ENCODE measurements at places on chromosomes 5 and 9.

GRCh38 chr5:161167016-161167767, 315.2 kb upstream of the ATP10B start:
- no peak for DNase-seq

GRCh38 chr9:131402073-131402472, 8.2 kb downstream of the PRRC2B start:
- DNase-seq, result no peak

- no peak for DNase-seq
These were observed 567.9 kb upstream of the DAB2 start for GRCh38 chr5:39992617-39993202.

DNA sequence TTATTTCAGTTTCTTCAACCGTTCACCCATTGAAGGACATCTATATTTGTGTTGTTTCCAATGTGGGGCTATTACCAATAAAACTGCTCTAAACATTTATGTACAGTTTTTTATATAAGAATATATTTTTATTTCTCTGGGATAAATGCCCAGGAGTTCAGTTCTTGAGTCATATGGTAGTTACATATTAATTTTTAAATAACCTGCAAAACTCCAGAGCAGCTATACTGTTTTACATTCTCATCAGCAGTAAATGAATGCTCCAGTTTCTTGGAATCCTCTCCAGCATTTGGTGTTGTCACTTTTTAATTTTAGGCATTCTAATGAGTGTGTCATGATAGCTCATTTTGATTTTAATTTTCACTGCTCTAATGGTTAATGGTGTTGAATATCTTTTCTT, 36.2 kb downstream of the CDK7 start:
- no peak for DNase-seq

DNA sequence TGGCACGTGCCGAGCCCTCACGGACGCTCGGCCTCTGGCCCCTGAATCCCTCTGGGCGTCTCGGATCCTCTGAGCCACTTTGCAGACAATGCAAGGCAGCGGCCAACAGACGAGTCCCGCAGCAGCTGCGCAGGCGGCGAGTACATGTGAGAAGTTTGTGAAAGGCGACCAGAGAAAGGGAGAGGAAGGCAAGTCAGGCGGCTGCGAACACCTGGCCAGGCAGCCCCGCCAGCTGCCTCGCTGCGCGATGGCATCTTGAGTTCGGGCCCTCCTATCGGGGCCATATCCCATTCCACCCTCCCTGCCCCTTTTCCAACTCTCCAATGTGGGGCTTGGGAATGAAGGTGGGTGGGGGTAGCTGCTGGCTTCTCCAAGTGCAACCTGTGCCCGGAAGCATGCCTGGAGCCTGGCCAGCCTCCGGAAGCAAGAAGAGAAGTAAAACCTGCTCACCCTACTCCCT, 4.5 kb upstream of the POU4F3 start:
- DNase-seq, result no peak

DNA sequence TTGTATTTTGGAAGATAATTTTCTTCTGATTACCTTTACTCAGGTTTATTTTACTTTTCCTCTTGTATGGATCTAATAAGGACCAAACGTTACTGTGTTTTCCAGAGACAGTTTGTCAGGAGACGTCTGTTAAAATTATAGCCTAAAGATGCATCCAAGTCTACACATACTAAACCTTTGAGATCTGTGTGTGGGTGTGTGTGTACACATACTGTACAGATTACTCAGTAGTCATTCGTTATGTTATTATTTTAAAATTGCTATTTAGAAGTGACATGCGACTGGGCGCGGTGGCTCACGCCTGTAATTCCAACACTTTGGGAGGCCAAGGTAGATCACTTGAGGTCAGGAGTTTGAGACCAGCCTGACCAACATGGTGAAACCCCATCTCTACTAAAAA, 51.6 kb upstream of the CNTLN start:
- no peak for DNase-seq

DNA sequence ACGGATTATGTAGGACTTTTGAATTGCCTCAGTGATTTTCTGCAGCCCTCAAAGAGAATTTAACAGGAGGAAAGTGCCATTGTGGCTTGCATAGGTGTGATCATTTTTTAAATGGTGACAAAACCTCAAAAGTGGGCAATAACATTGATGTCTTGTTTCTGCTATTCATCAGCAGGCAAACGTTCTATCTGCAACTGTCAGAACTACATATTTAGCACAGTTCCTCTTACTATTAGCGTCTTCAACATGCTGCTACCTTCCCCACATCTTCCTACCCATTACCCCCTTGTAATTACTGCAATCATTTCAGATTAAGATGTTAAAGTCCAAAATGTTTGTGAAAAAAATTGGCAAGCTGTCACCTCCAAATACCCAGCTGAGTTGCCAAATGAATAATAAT, 254.6 kb downstream of the SMARCA2 start:
- DNase-seq, result no peak

- peak; percentile 87 for DNase-seq
These were observed 6.4 kb downstream of the SPINK4 start for GRCh38 chr9:33246269-33246860.

GRCh38 chr5:9623661-9624060, 6.5 kb downstream of the TAS2R1 start:
- no peak for DNase-seq

- DNase-seq, result peak; percentile 90
These were observed 31.4 kb upstream of the LPCAT1 start for GRCh38 chr5:1555011-1555807.

DNA sequence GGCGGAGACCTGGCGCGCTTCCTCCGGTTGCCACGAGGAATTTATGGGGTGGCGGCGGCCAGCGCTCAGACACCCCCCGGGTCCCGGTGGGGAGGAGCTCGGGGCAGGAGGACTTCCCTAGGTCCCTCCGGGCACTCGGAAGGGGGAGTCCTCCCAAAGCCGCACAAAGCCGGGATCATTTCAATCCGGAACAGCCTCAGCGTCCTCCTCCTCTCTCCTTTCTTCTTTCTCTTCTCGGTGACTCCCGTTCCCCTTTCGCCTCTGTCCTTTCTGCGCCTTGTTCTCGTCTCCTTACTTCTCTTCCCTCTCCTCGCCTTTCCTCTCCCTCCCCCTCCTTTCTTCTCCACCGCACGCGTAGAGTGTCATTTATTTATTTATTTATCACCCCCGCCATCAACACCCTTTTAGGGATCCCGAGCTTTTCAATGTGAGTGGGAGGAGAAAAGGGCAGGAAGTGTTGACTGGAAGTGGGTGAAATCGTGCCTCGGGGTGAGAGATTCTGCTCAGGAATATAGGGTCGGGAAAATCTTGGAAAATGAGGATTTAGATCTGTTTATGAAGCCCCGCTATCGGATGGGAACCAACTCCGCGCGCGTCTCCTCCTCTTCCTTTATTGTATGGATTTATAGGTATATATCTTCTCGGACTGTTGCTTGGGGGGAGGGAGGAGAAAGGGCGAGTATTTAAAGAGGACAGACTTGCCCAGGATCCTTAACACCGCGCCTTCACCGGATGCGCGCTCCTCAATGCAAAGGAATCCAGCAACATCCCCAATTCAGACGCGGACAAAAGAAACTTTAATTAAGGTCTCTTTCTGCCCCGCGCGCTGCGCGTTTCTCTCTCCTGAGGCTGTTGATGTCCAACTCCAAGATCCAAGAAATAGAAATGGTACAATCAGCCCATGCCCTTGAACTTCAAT, 2.0 kb upstream of the ZNF462 start:
- no peak for DNase-seq

DNA sequence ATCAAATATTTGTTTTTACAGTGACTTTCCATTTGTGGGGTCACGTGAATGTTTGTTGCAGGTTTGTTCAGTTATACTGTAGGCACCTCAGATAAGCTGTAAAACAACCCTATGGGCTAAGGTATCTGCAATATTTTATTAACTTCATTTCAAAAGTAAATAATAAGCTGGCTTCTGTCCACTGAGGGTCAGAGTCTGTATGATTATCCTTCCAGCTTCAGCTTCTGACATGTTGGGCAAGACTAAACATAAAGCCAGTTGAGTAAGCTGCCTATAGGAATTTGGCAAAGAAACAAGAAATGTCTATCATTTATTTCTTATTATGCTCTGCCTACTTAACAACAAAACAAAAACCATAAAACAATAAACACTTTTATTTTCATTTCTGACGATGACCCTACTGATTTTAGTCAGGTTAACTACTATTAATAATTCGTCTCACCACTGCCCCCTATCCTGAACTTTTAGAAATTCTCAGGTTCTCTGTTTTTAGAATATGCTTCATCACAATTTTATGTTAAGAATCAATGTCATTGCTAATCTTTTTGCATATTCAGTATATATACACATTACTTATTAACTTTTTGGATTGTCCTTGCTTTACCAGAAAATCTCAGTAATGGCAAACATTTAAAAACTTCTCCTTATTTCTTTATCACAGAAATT, 413.6 kb upstream of the ADAMTSL1 start:
- no peak for DNase-seq

DNA sequence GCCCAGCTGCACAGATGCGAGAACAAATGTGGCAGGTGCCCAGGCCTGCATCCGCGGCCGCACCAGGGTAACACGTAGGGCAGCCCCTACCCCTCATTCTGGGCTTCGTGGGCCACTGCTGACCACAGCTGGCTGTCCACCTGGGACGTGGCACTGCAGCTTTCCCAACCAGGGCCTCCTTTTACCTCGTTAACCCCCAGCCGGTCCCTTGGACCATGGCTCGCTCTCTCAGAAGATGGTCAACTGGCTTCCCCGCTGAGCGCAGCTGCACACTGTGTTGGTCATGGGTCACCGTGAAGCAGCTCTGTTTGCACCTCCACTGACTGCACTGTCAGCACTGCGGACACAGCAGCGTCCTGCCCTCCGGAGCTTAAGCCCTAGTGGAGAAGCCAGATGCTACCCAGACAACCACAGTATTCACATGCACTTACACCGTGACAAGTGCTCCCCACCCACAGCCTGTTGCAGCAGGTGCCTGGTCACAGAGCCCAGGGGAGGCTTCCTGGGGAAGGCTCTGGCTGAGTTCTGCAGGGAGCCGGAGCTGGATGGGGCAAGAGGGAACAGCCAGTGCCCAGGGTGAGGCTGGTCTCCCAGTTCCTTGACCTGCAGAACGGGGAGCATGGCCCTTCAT, 10.5 kb upstream of the PLEKHG4B start:
- DNase-seq, result no peak

- no peak for DNase-seq
These were observed 27.8 kb downstream of the CSF1R start for GRCh38 chr5:150058480-150059126.

- DNase-seq, result no peak
These were observed 65.2 kb upstream of the ADRA1B start for GRCh38 chr5:159851053-159851452.

Measured in esophagus muscularis mucosa (tissue), 4 donors.